ENCODE measurements at places on chromosomes 2 and 18.

DNA sequence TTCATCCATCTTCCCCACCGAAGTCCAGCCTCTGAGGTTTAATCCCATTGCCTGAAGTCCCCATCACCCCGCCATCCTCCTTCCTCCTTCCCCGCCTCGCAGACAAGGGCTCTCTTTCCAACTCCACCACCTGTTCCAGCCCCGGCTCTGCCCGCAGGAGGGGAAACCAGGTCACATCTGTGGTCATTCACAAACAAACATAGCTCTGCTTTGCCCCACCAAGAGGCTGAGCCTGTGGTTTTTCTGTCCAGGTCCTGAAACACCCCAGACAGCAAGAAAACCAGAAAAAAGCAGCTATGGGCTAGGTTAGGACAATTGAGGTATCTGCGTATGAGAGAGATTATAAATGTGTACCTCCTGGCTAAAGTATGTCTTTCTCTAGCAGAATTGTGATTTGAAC, 144.7 kb downstream of the GLI2 start:
- no peak for DNase-seq

GRCh38 chr2:22812065-22812680, 572.8 kb upstream of the KLHL29 start:
- DNase-seq, result no peak

- no peak for DNase-seq
These were observed 35.9 kb downstream of the TAF4B start for GRCh38 chr18:26262156-26262555.

- no peak for DNase-seq
These were observed 328.9 kb downstream of the GPD2 start for GRCh38 chr2:156765043-156765442.

DNA sequence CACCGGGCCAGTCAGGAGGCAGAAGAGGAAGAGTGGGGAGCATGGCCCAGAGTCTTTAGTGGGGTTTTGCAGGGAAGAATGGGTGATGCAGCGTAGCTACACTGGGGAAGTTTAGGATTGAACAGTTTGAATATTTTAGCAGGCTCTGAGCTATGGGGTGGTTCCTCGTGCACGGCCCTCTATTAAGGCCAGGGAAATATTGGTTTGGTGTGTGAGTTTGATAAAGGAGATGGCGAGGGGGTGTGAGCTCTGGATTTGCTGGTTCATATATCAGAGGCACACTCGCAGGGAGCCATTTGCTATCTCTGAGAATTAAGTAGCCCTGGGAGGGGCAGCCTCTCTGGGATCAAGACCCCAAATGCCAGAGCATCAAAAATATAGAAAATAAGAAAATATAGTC, 50.1 kb downstream of the BOLA3 start:
- no peak for DNase-seq

- DNase-seq, result no peak
These were observed 31.7 kb upstream of the KCTD1 start for GRCh38 chr18:26579941-26580618.

DNA sequence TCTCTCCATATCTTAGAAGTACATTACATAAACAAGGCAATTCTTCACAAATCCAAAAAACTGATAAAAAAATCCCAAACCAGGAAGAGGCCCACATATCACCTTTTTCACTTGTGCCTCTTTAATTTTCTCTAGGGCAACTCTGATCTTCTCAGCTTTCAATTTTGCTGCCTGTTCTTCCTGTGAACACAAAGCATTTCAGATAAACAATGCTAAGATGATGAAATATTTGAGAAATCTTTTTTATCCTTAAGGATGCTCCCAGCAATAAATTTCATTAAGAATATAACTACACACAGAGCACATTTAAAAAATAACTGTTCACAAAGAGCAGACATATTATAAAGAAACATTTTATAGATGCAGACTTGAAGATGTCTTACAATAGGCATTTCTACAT, 73.4 kb downstream of the RAPH1 start:
- DNase-seq, result no peak

- DNase-seq, result no peak
These were observed 1.2 kb downstream of the SLC39A6 start for GRCh38 chr18:36127836-36128529.

DNA sequence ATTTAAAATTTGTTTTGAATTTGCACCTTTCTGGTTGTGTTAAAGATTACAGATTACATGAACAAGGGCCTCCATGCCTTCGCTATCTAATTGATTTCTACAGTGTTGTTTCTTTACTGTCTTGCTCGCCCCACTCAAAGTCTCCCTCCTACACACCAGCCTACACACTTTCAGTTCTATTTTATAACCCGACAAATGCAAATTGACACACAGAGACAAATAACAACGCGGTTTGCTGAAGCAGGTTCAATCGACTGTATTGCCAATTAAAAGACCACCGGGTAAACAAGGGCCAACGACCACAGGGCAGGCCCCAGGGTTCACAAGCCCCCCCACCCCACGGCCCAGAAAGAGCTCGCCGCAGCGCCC, 869 bp downstream of the STARD7 start:
- no peak for DNase-seq

GRCh38 chr2:23655934-23656596, 270.9 kb downstream of the ATAD2B start:
- DNase-seq, result no peak

DNA sequence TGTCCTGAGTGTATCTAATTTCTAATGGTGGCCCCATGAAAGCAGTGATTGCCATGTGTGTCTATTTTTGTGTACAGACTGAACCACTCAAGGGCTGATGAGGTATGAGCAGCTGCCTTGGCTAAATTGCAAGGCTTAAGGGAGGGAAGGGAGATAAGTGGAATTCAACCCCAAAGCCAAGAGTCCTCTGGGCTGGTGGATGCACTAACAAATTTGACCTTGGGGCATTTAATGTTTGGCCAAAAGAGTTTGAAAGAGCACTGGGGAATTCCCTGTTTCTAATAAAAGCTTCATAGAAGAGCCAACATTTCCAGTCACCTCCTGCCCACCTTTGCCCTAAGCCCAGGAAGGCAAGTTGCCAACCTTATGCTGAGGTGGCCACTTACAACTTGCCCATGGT, 172.1 kb downstream of the SETBP1 start:
- no peak for DNase-seq

- no peak for DNase-seq
These were observed 34.6 kb downstream of the SPC25 start for GRCh38 chr2:168855601-168856000.

DNA sequence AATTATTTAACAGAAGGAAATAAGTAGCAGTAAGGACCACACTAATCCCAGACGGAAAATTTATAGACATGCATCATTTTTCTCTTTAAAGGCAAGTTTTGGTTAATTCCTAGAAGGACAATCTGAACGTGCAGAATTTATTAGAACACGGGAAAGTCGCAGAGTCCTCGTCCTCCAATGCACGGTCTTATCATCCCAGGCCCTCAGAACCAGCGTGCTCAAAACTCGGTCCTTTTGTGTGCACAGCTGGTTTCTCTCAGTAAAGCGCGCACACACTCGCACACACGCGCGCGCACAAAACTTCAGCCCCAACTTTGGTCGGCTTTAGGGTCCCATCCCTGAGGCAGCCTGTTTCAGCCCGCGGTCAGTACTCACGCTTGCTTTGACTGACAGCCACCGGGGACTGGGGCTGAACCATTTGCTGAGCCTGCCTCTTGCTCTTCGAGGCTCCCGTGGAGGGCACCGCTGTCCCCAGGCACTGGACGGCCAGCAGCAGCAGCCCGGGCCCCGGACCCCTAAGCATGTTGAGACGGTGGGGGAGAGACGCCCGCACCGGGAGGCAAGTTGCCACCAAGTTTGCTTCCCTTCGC, 493 bp downstream of the FN1 start:
- no peak for DNase-seq
